ENCODE measurements at places on chromosomes 16 and 17.

- DNase-seq = no peak
Measured at GRCh38 chr16:81688182-81688581, 90.9 kb upstream of the PLCG2 start.

DNA sequence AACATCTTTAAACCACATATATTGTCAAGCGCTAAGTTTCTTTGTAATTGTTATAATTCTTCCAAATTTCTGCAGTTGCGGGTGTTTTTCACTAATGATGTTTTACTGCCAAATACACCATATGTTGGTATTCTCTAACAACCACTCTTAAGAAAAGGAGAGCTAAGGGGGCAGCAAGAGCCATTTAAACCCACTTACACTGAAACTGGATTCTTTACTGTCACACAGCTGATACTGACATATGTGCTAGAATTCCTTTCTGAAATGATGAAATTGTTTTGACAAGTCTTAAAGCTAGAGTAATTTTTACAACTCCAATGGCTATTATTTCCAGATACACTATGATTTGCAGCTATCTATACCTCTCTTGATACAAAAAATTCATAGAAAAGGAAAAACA, 483.1 kb downstream of the CDH11 start:
- DNase-seq = no peak

DNA sequence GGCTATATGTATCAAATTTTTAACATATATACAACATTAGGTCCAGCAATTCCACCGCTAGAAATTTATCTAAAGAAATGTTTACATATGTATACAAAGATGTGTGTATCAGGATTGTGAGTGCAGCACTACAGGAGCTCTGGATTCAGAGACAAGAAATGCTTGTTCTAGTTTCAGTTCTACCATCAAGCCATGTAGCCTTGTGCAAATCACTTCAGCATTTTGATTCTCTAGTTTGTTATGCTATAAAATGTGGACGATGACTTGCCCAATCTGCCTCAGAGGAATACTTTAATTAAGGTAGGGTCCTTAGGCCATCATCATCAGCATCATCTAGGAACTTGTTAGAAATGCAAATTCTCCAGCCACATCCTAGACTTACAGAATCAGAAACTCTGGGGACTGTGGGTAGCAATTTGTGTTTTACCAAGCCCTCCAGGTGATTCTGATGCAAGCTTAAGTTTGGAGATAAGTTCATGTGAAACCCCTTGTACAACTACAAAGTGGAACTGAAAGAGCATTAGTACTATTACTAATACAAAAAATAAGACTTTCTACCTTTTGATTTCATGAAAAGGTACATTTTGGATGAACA, 131.2 kb upstream of the CORO6 start:
- no peak for DNase-seq

GRCh38 chr17:80817321-80817845, 174.3 kb upstream of the CHMP6 start:
- no peak for DNase-seq

DNA sequence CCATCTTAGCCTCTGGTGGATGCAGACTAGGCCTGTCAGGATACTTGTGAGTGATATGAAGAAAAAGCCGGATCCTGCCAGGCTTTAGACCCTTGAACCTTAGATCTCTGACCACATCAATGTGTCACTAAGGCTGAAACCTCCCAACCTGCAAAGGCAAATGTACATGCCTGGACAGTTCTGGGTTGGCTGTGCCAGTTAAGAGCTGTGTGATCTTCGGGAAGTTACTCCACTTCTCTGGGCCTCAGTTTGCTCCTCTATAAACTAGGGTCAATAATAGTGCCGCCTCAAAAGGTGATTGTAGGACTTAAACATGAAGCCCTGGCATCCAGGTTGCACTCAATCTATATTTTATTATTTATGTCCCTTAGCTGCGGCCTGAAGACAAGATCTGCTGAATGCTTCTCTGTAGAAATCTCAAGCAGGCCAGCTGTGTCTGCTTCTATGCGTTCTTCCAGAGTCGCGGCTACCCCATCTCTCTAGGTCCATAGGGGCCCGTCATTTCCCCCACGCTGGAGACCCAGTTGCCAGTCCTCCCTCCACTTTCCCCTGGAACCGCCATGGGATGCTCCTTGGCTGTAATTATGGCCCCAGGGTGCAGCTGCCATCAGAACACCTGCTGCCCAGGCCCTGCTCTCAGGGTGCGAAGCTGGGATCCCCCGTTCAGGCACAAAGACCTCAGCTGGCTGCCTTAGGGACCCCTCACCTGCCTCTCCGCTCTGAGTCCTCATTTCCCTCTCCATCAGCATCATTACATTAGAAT, 50.2 kb downstream of the AKAP1 start:
- no peak for DNase-seq

DNA sequence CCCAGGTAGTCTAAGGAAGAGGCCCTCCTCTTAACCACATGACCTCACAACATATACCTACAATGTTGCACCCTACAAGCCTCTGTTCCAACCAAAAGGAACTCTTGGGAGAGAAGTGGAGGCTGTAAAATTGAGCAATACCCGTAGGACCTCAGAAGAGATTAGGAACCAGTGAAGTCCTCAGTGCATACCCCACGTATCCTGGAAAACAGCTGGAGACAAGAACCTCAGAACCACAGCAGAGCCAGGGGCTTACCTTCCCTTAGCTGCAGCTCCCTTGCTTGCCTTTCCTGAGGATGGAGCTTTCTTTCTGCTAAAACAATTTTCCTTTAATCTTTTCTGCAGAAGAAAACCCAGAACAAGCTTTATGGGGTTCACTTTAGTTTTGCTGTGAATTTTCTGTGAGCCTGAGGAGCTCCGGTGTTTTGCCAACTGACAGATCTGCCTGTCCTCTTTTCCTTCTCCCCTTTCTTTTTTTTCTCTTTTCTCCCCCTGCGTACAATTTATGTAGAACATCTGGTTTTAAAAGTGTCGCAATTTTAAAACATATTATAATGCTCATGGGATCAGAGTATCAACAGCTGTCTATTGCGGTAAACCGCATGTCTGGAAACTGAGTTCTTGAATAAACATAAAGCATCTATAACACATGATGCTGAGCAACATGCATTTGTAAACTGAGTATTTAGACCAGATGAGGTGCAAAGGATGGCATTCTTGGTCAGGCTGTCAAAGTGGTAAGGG, 226.4 kb upstream of the MAF start:
- no peak for DNase-seq

DNA sequence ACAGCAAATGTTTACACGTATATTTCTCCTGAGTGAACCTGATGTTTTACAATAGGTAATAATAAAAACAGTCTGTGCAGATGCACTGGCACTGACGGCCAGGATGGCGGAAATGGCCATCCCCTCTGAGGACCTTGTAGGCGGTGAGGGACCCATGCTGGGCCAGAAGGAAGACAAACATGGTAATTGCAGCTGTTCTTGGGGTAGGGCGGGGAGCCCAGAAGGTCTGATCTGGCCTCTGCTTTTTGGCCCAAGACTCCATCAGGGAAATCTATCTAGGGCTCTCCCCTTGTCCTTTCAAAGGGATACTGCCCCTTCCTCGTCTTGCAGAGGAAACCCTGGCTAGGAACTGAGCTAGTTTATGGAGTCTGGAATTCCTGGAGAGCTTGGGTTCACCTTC, 7.4 kb upstream of the LGALS9 start:
- DNase-seq = no peak

- DNase-seq = no peak
Measured at GRCh38 chr17:45719335-45720071, 64.6 kb upstream of the CRHR1 start.

- DNase-seq = no peak
Measured at GRCh38 chr17:34312080-34312479, 7.2 kb upstream of the CCL8 start.

DNA sequence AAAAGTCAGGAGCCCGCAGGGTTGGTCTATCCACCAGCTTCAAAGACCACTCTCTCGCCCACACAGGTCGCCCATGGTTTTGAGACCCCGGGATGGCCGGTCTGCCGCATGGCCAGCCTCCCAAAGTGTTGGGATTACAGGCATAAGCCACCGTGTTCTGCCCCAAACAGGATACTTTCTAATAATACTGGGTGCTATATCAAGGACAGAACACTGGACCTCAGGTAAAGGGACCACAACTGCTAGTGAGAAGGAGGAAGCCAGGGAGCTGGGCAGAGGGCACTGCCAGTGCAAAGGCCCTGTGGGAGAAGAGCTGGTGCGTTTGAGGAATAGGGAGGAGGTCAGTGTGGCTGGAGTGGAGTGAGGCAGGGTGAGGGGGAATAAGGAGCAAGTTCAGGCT, 34.1 kb downstream of the IL21R start:
- DNase-seq = no peak

DNA sequence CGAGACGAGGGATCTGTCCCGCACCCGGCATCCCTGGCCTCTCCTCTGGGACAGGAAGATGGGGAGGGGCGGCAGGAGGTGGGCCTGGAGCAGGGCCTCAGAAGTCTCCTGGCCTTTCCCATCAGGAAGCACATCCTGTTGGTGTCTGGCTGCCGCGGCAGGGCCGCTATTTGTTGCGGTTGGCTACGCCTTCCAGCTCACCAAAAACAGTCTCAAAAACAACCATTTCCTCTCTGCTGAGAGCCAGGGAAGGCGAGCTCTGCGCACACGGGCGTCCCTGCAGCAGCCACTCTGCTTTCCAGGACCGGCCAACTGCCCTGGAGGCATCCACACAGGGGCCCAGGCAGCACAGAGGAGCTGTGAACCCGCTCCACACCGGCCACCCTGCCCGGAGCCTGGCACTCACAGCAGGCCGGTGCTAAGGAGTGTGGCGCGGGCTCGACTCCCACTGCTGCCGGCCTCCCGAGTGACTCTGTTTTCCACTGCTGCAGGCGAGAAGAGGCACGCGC, at the start of gene TMEM204:
Gene TMEM204, plus strand, starts transcription at position 224 of the 509 bp plus-strand sequence. CDS start 610 bp downstream, outside the sequence.
- DNase-seq = no peak

- no peak for DNase-seq
Measured at GRCh38 chr16:19804538-19805323, 79.9 kb downstream of the GPRC5B start.

DNA sequence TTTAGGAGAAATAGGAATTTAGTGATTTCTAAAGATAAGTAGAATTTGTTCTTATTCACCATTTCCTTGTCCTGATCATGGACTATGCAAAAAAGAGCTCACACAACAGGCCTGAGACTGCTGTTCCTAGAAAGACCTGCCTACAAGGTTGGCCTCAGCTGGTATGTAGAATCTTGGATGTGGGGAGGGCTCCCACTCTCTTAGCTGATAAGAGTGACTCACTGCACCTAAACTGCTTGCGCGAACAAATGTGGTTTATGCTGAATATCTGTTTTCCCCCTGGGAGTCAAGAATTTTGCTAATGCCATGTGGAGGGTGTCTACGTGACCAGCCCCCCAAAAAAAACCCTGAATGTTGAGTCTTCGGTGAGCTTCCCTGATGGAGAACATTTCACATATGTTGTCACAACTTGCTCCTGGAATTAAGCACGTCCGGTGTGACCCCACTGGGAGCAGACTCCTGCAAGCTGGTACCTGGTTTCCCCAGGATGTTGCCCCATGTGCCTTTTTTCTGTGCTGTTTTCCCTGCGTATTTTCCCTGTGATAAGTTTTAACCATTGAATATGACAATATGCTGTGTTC, 68.8 kb upstream of the HSBP1 start:
- no peak for DNase-seq

DNA sequence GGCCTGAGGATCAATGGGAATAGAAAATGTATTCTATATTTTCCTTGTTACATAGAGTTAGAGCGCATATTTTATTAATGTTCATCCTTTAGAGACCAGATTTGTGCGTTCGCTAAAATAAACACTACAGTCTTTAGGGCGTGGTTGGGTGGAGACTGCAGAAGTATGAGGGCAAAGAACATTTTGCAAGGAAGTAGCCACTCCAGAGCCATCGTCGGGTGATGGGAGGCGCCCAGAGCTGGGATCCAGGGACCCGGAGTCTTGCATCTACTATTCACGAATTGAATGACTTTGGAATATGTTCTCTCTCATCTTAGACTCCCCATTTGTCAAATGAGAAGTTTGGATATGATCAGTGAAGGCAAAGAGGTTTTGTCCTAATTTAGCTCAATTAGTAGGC, 154.2 kb upstream of the IRX6 start:
- DNase-seq = no peak

DNA sequence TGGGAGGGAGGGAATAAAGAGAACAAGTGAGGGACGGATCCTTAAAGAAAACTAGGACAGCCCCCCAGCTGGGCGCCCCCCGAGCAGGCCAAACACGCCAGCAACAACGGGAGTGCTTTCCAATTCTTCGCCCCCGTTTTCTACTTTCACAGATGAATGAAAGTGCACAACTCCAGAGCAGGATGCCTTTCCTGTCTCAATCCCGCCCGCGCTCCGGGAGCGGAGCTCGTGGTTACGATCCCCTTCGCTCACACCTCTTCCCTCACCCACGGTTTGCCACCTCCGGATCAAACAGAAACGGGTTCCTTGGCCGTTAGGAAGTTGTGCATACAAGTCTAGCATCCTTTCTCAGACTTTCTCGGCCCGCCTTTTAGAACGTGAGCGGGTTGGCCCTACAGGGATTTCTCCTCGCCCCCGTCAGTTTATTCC, 680 bp downstream of the SKA2 start:
- no peak for DNase-seq

GRCh38 chr16:84726669-84727467, 27.1 kb downstream of the USP10 start:
- DNase-seq = peak; percentile 77

GRCh38 chr17:44761932-44762810, 3.4 kb downstream of the ADAM11 start:
- DNase-seq = no peak

- no peak for DNase-seq
Measured at GRCh38 chr16:6846452-6846851, 486.2 kb upstream of the RBFOX1 start.
